ENCODE measurements at places on chromosomes 4 and X.
A peak's percentile ranks its signal among the peaks of the same experiment; 100 is the strongest.

DNA sequence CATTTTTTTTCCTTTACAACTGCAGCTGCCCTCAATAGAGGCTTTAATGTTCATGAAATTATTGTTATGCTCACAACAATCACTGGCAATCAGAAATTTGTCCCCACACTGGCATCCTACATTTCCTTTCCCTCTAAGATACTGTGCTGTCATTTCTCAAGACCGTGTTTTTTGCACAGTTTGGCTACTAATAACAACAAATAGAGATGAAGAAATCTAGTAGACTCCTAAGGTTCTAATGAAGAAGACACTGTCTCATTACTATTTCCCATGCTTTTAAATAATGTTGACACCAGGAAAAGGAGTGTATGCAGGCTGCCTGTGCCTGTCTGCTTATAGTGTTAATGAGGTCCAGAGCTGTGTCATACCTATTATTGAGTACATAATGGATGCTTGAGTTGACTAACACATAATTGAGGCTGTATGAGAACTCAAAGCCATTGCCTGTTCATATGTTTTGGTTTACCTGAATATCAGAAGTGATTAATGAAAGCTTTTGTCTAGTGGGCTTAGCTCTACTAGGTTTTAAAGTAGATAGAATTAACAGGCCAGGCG, 1.5 kb upstream of the EIF4E start:
- DNase-seq = no peak

GRCh38 chr4:2913168-2913567, 50.0 kb downstream of the NOP14 start:
- DNase-seq = no peak

- no peak for DNase-seq
These were observed 108.9 kb downstream of the USP46 start for GRCh38 chr4:52550186-52550585.

DNA sequence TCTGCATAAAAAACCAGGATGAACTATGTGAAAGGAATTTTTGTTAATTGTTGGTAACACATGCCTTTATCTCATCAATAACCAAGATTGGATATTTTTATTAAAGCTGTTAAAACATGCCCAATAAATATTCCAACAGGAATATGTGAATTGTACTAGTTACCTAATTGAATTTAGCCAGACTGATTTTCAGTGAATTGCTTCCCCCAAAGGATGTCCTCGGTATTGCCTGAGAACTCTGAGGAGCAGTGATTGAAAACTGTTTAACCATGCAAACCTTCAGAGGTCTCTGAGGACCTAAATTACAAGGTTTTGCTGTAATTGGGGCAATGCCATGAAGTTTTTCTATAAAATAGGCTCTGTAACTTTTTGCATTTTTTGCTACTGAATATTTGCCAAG, 66.6 kb downstream of the BLTP1 start:
- no peak for DNase-seq

- no peak for DNase-seq
These were observed 28.9 kb upstream of the MTMR1 start for GRCh38 chrX:150664290-150664689.

DNA sequence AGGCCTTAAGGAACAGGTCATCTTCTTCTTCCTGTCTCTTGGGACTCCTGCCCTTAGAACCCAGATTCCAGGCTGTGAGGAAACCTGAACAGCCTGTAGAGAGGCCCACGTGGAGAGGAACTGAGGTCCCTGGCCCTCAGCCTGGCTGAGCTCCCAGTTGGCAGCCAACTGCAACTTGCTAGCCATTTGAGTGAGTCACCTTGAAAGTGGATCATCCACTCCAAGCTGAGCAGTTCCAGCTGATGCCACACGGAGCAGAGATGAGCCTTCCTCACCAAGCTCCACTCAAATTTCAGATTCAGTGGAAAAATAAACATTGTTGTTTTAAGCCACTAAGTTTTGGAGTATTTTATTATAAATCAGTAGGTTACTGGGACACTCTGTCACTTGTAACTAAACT, 392.5 kb downstream of the BCOR start:
- DNase-seq = peak; percentile 78

- DNase-seq = no peak
These were observed 26.3 kb downstream of the MAEA start for GRCh38 chr4:1315836-1316536.

DNA sequence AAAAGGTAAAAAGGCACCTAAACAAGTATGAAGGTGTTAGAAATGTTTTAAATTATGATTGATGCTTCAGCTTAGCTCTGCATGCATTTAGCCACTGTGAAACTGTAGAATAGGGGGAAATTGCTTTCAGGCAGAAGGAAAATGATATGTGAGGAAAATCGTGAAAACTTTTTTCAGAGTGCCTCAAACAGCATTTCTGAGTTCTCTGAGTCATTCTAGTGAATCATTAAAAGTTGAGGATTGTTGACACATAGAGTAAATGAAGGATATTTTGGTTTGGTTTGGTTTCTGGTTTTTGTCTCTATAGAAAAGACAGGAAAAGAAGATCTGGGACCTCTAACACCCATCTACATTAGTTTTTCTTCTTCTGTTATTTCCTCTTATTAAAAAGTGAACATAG, 332.5 kb upstream of the TRAM1L1 start:
- DNase-seq = no peak

GRCh38 chr4:109332926-109333464, 30.5 kb upstream of the COL25A1 start:
- DNase-seq = no peak

DNA sequence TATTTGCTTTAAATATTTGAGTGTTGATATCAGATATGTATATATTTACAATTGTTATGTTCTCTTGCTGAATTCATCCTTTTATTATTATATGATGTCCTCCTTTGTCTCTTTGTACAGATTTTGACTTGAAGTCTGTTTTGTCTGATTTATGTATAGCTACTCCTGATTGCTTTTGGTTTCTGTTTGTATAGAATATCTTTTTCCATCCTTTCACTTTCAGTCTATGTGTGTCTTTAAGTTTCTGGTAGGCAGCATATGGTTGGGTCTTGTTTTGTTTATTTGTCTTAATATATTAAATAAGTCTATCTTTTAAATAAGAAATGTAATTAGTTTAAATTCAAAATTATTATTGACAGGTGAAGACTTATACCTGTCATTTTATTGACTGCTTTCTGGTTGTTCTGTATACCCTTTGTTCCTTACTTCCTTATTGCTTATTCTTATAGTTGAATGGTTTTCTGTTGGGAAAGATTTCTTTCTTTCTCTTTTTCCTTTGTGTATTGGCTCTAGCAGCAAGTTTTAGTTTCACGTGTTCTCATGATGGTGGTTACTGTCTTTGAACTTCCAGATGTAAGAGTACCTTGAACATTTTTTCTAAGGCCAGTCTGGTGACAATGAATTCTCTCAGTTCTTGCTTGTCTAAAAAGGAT, 31.1 kb downstream of the RAB28 start:
- DNase-seq = no peak

DNA sequence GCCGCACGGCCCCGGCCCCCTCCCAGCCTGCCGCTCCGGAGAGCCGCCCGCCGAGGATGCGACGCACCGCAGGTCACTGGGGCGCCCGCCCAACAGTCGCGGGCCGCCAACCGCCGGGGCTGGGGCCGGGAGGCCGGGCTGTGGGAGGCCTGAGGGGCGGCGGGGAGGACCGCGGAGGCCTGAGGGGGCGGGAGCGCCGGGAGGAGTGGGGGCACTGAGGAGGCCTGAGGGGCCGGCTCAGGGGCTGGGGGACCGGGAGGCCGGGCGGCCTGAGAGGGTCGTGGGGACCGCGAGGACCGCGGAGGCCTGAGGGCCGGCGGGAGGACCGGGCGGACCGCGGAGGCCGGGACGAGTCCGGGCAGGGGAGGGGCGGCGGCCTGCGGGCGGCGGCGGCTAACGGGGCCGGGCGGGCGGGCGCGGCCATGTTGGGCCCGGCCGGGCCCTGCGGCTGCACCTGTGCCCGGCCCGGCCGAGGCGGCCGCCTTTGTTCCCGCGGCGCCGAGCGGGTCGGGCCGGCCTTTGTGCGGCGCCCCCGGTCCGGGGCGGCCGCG, 353 bp downstream of the NSD2 start:
- DNase-seq = no peak

GRCh38 chr4:7336732-7337131, 98.0 kb downstream of the PSAPL1 start:
- DNase-seq = no peak

DNA sequence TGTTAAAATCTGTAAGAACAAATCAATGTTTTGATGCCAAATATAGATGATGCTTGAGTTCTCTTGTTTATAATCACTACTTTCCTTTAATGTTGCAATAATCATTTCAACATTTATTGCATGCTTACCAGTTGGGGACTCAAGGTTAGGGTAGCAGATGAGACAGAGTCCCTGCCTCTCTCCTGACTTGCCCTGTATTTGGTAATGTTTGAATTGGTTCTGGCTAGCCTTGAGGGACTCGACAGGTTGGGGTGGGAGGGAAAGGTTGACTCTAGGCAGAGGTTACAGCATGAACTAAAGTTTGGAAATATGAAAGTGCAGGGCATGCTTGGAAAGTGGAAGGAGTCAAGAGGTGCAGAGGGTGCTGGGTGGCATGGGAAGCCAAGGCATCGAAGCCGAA, 2.0 kb downstream of the SEC24B start:
- DNase-seq = no peak

- DNase-seq = no peak
These were observed 754.3 kb upstream of the MAGEB2 start for GRCh38 chrX:29461039-29461438.

- DNase-seq = no peak
These were observed 14.1 kb downstream of the LRIT3 start for GRCh38 chr4:109861916-109862511.

DNA sequence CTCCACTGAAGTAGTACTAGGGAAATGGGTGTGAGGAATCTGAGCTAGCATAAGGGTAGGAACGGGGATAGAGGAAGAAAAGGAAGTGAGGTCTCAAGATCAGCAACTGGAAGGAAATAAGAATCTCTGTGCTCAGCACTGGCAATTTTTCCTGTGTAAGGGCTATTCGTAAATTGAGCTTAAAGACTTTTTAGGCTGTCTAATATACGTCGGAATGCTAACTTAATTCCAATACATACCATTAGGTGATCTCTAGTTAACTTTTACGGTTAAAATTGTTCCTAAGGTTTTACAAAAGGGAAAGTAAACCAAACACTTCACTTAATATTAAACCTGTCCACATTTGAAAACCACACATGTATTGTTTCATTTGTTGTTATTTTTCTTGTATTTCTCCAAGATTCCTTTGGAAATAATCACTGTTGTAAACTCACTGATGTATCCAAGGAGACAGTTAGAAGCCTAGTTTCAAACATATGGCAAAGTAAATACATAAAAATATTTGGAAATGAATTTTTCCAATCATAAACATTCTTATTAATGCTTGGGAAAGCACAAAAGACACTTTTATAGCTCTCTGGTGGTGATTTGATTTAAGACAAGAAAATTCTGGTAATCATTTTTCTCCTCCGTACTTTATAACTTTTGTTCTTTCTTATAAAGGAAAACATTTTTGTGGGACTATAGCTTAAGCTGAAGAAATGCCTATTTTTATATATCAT, 28.1 kb upstream of the HPGDS start:
- DNase-seq = no peak

DNA sequence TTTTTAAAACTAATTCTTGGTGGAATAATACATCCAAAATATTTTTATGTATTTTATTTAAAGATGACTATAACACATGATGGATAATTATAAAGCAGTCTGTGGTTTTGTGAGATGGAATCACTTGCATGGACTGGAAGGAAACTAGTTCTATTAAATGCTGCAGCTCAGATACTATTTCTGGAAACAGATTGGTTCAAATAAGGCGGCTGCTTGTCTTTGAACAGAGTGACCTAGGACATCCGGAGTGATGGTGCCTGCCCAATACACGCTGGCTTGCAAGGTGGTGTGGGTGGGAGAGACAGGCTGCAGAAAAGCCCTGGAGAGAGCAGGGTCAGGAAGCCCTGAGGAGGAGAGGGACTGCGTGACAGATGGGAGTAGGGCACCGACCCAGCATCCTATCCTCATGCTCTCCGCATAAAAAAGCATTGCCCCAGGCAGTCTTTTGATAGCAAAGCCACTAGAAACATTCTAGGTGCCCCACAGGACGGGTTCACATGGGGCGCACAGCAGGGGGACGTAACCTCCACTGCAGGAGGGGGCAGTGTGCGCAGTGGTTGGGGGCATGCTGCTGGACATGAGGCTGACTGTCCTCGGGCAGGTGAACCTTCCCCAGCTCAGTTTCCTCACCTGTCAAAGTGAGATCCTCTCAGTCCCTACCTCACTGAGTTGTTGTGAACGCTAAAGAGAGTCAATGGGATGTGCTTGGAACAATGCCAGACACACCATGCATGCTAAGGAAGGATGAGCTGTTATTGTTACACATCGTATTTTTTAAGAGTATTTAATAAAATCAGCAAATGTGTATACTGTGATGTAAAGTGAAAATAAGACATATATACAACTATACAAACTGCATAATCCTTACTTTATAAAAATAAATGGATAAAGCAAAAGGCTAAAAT, 71.3 kb downstream of the EVC2 start:
- no peak for DNase-seq

DNA sequence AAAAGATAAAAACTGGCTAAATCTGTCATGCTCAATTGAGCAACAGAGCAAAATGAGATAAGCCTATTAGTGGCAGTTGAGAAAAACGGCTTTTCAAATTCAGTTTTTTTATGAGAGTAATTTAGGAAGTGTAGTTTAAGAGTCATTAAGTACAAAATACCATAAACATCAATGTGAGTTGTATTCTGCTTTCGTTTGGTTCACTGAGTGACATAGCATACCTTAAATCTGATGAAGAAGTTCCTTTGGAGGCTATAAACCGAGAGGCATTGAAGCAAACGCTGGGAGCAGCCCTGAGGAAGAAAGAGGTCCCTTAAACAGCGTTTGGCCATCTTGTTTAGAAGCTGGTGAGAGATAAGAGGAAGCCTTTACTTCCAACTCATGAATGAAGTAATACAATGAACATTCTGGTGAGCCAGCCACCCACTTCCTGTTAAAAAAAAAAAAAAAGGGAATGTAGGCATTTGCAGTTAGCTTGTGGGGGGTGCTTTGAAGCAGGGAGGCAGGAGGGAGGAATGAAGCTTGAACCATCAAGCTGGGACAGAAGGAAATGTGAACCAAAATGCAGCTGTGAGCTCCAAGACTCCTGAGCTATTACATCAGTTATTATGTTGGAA, 132.3 kb downstream of the ZNF330 start:
- no peak for DNase-seq

- no peak for DNase-seq
These were observed 7.8 kb upstream of the RRAGB start for GRCh38 chrX:55709735-55710134.

- DNase-seq = no peak
These were observed 49.6 kb downstream of the UGT2A2 start for GRCh38 chr4:69589884-69590283.

GRCh38 chrX:11437642-11438379, 144.6 kb downstream of the AMELX start:
- peak; percentile 57 for DNase-seq

GRCh38 chr4:177803151-177803550, 360.9 kb upstream of the AGA start:
- no peak for DNase-seq
